ENCODE measurements at places on chromosomes 5 and 9. TPM values are rescaled to one million over a fixed set of nuclear protein-coding genes. Genes with fewer than 3 reads are reported as not detected.

The NEUROG1 gene
- not detected for total RNA-seq

The PLPP1 gene
- 94.7 TPM for total RNA-seq

The IFNK gene
- not detected for total RNA-seq

The PCDHGA6 gene
- 1.8 TPM for total RNA-seq

The PCDHB11 gene
- total RNA-seq: 3.9 TPM

The IL9 gene
- total RNA-seq: not detected

The THBS4 gene
- 1.4 TPM for total RNA-seq

The GARIN3 gene
- not detected for total RNA-seq
